ENCODE measurements at places on chromosomes 4 and X.

- DNase-seq: no peak
Observed at GRCh38 chr4:166895771-166896170, 338.5 kb downstream of the SPOCK3 start.

DNA sequence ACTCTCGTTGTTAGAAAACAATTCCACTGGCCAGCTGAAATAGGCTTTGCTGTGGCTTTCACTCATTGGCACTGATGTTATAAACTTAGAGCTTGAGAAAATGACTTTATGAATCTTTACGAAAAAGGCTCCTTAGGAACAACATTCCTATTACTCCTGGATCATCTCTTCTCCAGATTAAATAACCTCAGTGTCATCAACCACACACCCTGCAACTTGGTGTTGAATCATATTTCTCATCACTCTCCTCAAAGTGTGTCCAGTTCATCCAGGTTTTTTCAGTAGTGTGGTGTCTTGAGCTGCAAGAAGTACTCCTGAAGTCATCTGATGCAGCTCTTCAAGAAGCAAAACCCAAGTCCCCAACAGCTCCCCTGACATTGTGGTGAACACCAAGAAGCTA lies 28.1 kb upstream of the ANOS1 start:
- no peak for DNase-seq

GRCh38 chrX:2867206-2867605 lies 38.5 kb downstream of the GYG2 start:
- DNase-seq: no peak

- no peak for DNase-seq
Observed at GRCh38 chr4:82235346-82235745, 138.4 kb downstream of the HNRNPD start.

GRCh38 chr4:81392164-81392563 lies 79.5 kb downstream of the RASGEF1B start:
- no peak for DNase-seq
